ENCODE measurements at places on chromosomes 3 and 15.

DNA sequence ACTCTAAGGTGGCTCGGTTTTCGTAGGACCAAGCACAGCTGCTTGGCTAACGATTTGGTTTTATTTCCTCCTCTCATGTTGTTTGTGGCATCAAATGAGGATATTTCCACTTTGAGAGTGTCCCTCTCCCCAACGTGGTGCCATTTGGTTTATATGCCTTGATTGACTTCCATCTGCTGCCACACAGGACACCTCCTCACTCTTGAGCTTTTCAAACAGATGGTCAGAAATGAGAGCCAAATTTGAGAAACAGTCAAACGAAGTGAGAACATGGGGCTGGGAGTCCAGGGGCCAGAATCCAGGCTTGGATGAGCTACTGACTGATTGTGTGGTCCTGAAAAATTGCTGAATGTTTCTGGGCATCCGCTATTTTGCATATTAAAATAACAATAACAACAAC is 43.5 kb downstream of the CEMIP start:
- DNase-seq: no peak

GRCh38 chr3:98890181-98890835 is 11.2 kb downstream of the DCBLD2 start:
- DNase-seq: no peak

DNA sequence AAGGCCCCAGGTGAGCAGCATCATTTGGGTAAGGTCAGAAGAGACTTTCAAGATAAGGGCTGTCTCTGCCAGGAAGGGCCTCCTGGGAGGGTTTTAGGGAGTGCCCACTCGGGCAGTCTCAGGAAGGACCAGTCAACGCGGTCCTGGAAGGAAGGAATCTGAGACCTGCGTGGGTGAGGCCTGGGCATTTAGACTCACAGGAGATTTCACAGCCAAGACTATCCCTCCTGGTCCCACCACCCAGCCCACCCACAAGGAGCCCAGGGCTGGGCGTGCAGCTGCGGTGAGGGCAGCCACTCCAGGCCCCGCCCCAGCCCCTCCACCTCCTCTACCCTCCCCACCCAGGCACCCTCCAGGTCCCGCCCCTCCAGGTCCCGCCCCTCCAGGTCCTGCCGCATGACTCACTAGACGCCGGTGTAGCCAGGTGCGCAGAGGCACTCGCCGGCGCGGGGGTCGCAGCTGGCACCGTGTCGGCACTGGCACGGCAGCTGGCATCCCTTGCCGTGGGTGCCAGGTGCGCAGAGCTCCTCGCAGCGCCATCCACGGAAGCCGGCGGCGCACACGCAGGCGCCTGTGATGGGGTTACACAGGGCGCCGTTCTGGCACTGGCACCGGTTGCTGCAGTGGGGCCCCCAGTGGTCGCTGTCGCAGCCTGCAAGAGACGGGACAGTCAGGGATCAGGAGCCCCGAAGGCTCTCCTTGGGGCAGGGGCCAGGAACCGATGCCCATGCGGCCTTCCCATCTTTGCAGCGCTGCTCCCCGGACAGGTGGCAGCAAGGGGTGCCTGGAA is 112.7 kb downstream of the RAB11A start:
- peak; percentile 45 for DNase-seq

DNA sequence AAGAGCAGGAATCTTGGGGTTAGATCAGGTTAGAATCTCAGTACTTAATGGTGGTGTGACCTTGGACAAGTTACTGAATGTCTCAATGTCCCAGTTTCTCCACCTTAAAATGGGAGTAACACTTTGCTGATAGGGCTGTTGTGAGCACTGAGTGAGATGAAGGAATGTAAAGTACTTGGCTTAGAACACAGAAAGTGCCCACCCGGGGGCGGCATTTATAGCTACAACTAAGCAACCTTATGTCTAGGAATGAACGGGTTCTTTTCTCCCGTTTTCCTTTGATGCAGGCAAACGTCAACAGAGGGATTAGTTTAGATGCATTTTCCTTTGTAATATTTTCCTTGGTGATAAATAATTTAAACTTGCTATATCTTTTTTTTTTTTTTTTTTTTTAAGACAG is 176.6 kb downstream of the USP13 start:
- DNase-seq: no peak

GRCh38 chr15:86849136-86849535 is 769.5 kb downstream of the AGBL1 start:
- DNase-seq: no peak

- no peak for DNase-seq
Measured at GRCh38 chr3:172194702-172195406, 155.5 kb downstream of the FNDC3B start.

- DNase-seq: no peak
Measured at GRCh38 chr15:50791486-50791885, 26.0 kb upstream of the SPPL2A start.

GRCh38 chr3:43257850-43258249 is 28.5 kb upstream of the SNRK start:
- DNase-seq: no peak

- DNase-seq: no peak
Measured at GRCh38 chr15:79042213-79042928, 48.2 kb downstream of the RASGRF1 start.

DNA sequence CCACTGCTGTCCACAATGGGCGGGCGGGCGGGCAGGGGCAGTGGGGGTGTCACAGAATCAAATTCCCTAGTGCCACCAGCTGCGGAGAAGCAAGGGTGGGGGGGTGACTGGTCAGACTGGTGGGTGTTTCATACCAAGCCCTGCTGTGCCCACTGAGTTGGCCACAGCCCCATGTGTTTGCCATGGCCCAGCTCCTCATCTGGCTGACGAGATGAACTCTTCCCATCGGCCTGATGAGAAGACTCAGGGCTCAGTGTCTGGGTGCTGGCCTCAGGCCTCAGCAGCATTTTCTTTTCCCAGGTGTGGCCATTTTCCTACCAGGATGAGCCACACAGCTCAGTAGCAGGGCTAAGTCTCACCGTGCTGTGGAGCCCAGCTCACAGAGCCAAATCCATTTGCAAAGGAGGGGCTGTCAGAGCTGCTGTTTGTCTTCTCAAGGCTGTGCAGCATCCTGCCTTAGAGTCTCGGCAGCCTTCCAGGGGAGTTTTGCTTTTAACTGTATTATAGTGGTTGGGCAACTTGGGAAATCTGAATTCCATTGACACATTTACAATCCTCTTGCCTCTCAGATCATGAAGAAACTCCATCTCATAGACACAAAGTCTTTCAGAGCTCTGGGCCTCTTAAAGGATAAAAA is 176.8 kb downstream of the ABHD5 start:
- no peak for DNase-seq

DNA sequence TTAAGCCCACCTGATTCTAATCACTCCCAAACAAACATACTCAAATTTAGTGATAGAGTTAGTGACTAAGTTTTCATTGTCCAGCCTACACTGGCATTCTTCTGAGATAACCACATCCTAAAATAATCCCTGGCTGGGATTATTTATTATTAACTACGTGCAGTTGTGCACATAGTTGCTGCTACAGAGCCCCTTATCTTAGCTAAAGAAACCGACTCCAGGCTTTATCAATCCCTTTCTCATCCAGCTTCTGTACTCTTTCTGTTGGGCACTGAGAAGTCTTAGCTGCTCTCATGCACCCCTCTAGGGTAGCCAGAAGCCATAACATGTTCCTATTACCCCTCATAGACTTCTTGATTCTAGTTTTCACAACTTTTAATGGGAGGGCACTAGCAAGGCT is 208.7 kb downstream of the MBNL1 start:
- no peak for DNase-seq

DNA sequence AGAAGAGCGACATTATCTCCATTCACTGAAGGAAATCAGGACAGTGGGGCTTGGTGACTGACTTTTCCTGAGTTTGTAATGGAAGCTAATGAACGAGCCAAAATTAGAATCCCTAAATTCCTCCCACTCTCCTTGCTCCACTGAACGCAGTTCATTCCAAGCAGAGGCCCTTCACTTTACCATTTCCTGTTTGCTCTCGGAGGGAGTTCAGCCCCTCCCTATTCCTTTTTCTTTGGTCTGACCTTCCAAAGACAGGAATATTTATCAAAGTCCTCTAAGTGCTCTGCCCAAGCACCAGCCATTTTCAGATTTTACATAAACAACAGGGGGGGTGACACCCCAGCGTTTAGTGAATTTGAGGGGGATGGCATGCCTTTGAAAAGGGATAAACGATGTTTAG is 24.0 kb upstream of the PTPRG start:
- no peak for DNase-seq

DNA sequence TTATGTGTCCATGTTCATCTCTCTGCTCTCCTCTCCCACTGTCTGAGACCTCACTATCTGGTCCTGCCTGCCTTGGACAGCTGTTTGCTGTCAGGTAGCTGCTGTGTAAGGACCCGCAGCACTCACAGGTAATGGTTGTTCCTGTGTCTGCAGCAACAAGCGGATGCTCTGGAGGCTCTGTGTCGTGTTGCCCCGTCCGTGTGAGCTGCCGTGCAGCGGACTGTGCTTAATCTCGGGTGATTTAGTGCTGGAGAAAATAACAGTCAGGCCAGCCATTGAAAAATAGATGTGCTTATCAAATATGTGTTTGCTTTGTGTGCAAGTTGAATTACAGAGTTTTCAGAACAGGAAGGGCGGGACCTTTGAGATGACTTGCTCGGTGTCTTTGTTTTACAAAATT is 121.4 kb downstream of the GABRG3 start:
- DNase-seq: no peak

DNA sequence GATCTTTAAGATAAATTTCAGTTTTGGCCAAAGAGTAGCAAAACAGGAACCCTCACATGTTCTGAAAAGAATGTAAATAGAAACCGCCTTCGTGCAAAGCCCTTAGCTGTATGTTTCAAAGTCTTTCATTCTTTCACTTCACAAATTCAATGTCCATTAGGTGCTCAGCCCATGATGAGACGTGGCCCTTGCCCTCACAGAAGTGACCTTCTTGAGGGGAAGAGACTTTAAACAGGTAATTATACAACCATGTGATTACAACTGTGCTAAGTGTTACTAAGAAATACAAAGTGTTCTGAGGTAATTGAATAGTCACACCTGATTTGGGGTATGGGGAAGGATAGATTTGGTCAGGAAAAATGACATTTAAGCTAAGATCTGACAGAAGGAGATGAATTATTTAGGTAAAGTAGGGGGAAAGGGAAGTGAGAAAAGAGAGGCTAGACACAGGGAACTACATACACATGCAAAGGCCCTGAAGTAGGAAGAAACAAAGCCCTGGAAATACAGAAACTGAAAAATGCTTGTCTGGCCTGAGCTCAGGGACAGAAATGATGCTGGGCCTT is 19.6 kb downstream of the HSPBAP1 start:
- no peak for DNase-seq

- DNase-seq: no peak
Measured at GRCh38 chr3:53665608-53666425, 171.4 kb downstream of the CACNA1D start.

DNA sequence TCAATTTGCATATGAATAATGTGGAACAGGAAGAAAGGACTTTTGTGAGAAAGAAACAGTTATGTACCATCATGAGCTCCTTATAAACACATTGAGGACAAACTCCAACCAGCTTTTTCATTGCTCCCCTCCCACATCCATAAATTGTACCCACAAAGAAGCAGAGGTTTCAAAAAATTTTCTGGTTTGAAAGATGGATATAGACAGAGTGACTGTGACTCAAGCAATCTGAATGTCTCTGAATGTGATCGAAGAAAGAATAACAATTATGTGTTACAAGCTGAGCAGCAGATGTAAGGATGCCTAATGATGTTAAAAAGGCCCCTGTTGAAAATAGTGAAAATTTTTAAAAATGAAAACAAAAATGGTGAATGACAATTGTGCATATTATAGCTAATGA is 127.4 kb downstream of the TFG start:
- no peak for DNase-seq

GRCh38 chr3:138297059-138297607 is 32.5 kb downstream of the NME9 start:
- no peak for DNase-seq

DNA sequence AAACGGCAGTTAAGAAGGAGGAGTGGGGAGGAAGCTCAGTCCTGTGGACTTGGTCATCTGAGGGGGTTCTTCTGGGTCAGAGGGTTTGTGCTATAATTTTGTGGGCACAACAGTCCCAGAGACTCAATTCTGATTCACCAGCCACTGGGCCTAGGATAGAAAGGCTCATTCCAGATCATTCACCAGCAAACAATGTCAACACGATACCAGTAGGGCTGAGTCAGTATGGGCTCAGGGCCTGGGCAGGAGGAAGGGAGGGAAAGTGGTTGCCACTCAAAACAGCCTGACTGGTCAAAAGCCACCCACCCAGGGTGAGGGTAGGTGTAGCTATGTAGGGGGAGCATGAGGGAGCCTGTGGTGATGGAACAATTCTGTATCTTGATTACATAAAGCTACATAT is 86.9 kb upstream of the MEX3B start:
- DNase-seq: no peak

DNA sequence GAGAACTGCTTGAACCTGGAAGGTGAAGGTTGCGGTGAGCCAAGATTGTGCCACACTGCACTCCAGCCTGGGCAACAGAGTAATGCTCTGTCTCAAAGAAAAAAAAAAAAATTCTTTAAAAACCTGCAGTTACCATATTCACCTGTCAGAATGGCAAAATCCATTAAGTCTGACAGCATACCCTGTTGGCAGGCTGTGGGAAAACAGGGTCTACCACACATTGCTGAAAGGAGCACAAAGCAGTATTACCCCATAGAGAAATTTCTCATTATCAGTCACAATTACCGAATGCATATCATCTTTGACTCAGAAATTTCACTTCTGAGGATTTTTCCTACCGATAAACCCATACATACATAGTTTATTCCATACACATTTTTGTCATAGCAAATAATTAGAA is 264.1 kb upstream of the SLCO3A1 start:
- DNase-seq: no peak

GRCh38 chr3:122092460-122093165 is 37.5 kb downstream of the CD86 start:
- no peak for DNase-seq

DNA sequence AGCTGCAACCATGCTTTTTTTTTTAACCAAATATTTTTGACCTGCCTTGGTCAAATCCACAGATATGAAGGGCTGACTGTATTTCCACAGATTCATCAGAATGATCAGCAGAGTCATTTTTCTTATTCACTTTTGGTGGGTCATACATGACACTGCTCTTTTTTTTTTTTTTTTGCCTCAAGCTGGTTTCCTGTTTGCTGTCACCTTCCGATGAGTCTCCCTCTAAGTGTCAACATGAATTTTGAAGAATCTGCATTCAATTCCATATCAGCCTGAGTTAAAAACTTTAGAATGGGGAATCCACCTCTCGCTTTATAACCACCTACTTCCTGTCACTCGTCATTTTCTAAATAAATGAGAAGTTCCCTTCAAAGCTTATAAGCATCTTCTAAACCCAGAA is 2.2 kb upstream of the SLC12A8 start:
- DNase-seq: no peak

GRCh38 chr15:78006567-78007205 is 70.8 kb downstream of the TBC1D2B start:
- DNase-seq: no peak

DNA sequence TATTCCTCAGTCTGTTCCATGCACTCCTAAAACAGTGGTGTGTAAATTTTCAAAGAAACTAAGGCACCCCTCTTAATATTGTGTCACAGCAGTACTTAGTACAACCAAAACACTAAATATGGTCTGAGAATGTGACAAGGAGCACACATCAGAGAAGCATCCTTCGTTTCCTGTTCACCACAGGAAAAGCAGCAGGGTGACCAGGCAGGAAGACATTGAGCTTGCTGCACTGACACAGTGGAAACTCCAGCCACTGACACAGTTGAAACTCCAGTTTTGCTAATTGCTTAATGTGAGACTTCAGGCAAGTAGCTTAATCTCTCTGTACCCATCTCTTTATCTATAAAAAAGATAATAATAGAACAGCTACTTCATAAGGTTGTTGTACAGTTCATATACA is 353.0 kb upstream of the RORA start:
- no peak for DNase-seq

- no peak for DNase-seq
Measured at GRCh38 chr3:193784822-193785221, 191.8 kb downstream of the OPA1 start.
